ENCODE measurements at places on chromosomes 3 and 15. TPM values are rescaled to one million over a fixed set of nuclear protein-coding genes. Genes with fewer than 3 reads are reported as not detected.

DNA sequence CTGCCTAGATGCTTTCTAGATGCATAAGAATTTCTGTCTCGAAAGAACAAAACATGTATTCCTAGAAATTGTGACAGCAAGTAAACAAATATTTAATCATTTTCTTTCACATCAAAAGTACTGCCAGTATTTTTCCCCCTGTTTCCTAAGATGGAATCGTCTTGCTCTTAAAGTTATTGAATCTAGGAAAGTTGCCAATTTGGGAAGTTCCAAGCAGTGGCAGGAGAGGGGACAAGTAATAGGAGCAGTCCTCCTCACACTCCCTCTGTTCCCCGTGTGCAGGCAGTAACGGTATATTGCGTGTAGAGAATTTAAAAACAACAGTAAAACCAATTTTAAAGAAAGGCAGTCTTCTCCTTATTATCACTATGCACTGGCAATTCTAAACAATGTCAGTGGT is 619.8 kb downstream of the TBL1XR1 start:
- H3K27ac ChIP-seq: no peak overlapping the region
- H3K36me3 ChIP-seq: no peaks in the 10 kb centered on the region
- no peaks in the 10 kb centered on the region for H3K27me3 ChIP-seq
- no peak for DNase-seq

GRCh38 chr15:39583596-39584265 is 2.9 kb downstream of the THBS1 start:
- peaks cover 9% of the 10 kb centered on the region for H3K4me1 ChIP-seq
- no peaks in the 10 kb centered on the region for H3K36me3 ChIP-seq
- H3K27me3 ChIP-seq: peaks cover 43% of the 10 kb centered on the region
- peak; percentile 36 for DNase-seq
- H3K4me3 ChIP-seq: no peak overlapping the region

DNA sequence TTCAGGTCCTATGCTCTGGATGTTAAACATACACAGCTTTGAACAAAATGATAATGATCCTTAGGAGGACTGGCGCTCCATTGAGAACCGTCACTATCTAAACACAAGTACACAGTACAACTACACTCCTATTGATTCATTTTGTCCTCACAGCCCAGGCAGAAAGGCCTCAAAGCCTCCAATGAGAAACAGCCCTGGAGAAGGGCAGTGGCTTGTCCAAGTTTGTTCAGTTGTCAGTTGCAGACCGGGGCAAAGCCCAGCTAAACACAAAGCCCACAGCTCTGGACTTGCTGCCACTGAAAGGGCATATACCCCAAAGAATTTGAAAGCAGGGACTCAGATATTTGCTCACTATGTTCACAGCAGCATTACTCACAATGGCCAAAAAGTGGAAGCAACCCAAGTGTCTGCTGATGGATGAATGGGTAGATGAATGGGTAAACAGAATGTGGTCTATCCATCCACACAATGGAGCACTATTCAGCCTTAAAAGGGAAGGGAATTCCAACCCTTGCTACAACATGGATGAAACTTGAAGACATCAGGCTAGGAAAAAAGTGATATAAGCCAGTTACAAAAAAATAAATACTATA is 34.7 kb downstream of the NUP210 start:
- H3K4me1 ChIP-seq: no peaks in the 10 kb centered on the region
- H3K36me3 ChIP-seq: peaks cover 95% of the 10 kb centered on the region
- H3K27me3 ChIP-seq: no peaks in the 10 kb centered on the region
- no peak overlapping the region for H3K4me3 ChIP-seq

GRCh38 chr15:29024662-29025061 is 138.9 kb downstream of the APBA2 start:
- no peaks in the 10 kb centered on the region for H3K36me3 ChIP-seq
- no peaks in the 10 kb centered on the region for H3K27me3 ChIP-seq
- no peaks in the 10 kb centered on the region for H3K4me1 ChIP-seq
- no peak for DNase-seq
- no peak overlapping the region for H3K27ac ChIP-seq

DNA sequence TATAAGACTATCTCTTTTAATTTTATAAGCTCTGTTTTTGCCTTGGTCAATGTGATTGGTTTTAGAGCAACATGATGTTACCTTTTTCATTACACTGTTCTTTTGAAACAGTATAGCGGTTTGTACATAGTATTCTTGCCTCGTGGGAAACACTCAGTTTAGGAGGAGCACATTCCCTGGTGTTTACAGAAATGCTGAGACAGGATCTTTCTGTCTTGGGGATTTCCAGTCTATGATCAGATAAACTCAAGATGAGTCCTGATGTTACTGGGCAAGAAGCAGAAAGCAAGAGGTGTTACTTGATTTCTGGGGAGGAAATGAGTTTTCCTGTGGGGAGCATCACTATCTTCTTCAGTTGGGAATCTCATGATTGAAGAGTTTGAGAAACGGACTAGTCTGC is 2.5 kb downstream of the TMEM266 start:
- peak overlapping the region; percentile 26 for H3K27ac ChIP-seq
- DNase-seq: no peak
- no peak overlapping the region for H3K4me3 ChIP-seq
- H3K36me3 ChIP-seq: no peaks in the 10 kb centered on the region
- H3K27me3 ChIP-seq: peaks cover 68% of the 10 kb centered on the region
- H3K4me1 ChIP-seq: peaks cover 7% of the 10 kb centered on the region

- H3K36me3 ChIP-seq: no peaks in the 10 kb centered on the region
- DNase-seq: no peak
- H3K4me1 ChIP-seq: no peaks in the 10 kb centered on the region
- H3K27me3 ChIP-seq: no peaks in the 10 kb centered on the region
Observed at GRCh38 chr3:67075295-67075694, 77.2 kb downstream of the KBTBD8 start.

DNA sequence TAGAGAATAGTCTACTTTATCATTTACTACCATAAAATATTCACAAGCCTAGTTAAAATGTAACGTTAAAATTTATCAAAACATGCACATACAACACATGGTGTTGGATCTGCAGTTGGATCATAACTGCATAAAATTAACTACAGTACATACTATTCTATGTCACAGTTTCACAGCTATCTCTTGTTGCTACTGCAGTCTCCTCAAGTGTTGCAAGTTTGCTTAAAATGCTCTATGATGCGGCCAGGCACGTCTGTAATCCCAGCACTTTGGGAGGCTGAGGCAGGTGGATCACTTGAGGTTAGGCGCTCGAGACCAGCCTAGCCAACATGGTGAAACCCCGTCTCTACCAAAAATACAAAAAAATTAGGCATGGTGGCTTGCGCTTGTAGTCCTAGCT is 10.3 kb downstream of the PPP1R2 start:
- H3K36me3 ChIP-seq: peaks cover 11% of the 10 kb centered on the region
- no peaks in the 10 kb centered on the region for H3K4me1 ChIP-seq
- no peak for DNase-seq
- no peaks in the 10 kb centered on the region for H3K27me3 ChIP-seq

- peaks cover 31% of the 10 kb centered on the region for H3K27me3 ChIP-seq
- no peak overlapping the region for H3K27ac ChIP-seq
- no peak for DNase-seq
- H3K36me3 ChIP-seq: no peaks in the 10 kb centered on the region
Observed at GRCh38 chr15:66036859-66037258, 167.6 kb downstream of the RAB11A start.

GRCh38 chr3:22980346-22980745 is 222.8 kb upstream of the UBE2E2 start:
- H3K4me3 ChIP-seq: no peak overlapping the region
- H3K4me1 ChIP-seq: no peaks in the 10 kb centered on the region
- no peaks in the 10 kb centered on the region for H3K27me3 ChIP-seq
- no peaks in the 10 kb centered on the region for H3K36me3 ChIP-seq

NT5DC2 gene
- 18.1 TPM for total RNA-seq

CATSPER2 gene
- total RNA-seq: 0.80 TPM

MEGF11 gene
- 0.28 TPM for total RNA-seq

MORC1 gene
- 0.05 TPM for total RNA-seq

CCR1 gene
- 7.0 TPM for total RNA-seq

ZNF860 gene
- 0.24 TPM for total RNA-seq

CFAP91 gene
- total RNA-seq: 1.1 TPM

RTP3 gene
- total RNA-seq: not detected

Data from thymus (tissue), 14 donors.